NCI-H526 (cell line): ENCODE measurements at places on chromosomes 4 and X.

- no peak for DNase-seq
Measured at GRCh38 chr4:110860901-110861300, 238.0 kb upstream of the PITX2 start.

- no peak for DNase-seq
Measured at GRCh38 chr4:53788621-53789020, 197.3 kb upstream of the LNX1 start.

DNA sequence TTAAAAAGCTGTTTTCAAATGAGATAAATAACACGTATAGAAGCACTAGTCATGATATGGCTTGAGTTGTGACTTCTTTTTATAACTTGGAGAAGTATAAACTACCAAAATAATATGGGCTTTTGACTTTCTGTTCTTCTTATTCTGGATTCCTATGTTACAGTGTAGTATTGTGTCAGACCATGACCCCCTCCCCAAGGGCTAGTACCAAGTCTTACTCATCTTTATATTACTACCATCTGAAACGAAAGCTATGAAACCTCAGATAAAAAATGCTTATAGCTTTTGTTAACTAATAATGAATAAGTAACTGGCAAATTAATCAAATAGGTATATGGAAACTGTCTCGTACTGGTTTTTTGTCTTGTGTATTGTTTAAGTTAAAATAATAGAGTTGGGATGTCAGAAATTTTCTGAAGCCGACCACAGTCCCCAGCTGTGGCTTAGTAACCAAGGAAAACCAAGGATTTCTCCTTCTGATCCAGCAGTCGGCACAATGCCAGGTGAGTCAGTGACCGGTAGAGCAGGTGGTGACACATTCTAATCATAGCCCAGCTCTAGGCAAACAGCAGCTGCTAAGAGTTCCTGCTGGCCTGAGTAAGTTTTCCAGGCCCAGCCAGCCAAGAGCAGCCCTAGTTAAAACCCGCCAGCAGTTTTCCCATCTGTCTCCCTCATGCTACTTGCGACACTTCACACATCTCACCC is 163.3 kb upstream of the PRDX4 start:
- peak; percentile 78 for DNase-seq

GRCh38 chrX:20352935-20353336 is 86.2 kb upstream of the RPS6KA3 start:
- DNase-seq, result no peak

GRCh38 chr4:112378858-112379257 is 81.7 kb downstream of the ALPK1 start:
- DNase-seq, result no peak

- peak; percentile 35 for DNase-seq
Measured at GRCh38 chrX:13463608-13464007, 105.8 kb upstream of the EGFL6 start.

DNA sequence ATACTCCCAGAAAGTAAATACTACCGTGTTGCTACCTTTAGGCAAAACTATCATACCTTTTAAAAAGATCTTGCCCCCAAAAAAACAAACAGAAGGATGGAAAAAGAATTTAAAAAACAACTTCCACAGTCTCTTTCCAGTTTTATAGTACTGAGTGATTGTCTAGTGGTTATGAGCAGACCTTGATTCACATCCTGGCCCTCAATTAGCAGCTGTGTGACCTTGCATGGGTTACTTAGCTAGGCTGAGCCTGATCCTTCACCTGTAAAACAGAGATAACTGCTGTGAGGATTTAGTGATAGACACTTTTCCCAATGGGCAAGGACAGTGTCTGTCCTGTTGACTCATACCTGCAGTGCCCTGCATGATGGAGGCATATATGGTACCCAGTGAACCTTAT is 49.0 kb downstream of the SMAD1 start:
- no peak for DNase-seq

DNA sequence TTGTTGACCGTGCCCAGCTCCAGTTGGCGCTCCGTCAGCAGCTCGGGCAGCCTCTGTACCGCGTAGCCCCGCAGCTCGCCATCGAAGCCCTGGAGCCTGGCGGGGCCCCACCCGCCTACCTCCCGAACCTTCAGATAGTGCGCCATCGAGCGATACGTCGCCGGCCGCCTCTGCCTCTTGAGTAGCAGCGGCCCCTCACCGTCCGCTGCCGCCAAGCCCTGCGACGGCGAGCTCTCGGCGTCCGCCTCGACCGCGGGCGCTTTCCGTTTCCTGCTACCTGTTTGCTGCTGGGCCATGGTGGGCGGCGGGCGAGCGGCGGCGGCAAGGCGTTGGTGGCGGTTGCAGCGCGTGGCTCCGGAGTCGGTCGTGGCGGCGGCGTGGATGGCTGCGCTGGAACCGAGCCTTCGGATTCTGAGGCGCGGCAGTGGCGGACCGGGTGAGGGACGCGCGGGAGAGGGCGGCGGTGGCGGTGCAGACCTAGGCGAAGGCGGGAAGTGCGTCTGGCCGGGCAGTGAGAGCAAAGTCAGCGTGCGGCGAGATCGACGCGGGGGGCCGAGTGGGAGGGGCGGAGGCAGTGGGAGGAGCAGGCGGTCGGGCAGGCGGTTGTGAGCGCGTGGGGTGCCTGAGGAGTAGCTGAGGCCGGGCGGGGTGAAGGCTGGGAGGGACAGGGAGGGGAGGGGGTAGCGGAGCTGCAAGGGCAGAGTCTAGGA is at the start of gene DCAF12L1:
Gene DCAF12L1, minus strand, starts transcription at position 502 of the 710 bp plus-strand sequence. Its CDS starts 206 bp downstream, at position 296.
- DNase-seq, result no peak

DNA sequence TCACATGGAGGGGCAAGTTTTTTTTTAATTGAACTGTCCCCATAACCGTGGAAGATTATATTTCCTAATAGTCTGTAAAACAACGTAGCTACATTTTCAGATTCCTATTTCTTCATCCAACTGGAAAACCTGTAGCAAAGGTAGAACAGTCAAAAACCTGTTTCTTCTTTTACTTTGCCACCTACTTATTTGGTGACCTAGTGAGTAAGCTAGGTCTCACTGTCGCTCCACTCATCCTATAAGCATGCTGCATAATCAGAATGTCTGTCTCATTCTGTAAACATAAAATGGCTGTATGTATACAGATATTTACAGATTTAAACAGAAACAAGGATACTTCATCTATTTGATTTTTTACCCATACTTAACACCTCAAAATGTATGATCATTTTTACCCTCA is 20.4 kb downstream of the MAML3 start:
- DNase-seq, result no peak

DNA sequence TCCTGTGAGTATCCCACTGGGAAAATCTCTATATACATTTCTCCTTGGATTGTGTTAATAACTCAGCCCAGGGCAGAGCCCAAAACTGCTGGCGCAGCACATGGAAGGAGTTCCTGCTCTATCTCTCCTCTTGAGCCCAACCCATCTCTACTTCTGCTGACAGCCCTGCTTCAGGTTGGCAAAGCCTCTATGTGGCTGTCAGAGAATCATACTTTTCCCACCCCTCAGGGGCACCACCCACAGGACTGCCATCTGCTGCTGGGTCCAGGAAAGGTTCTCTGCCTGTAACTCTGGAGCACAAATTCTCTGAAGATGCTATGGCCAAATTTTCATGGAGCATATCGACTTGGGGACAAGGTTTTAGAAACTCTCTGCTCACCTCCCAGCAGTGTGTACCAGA is 278.5 kb upstream of the EMCN start:
- no peak for DNase-seq

DNA sequence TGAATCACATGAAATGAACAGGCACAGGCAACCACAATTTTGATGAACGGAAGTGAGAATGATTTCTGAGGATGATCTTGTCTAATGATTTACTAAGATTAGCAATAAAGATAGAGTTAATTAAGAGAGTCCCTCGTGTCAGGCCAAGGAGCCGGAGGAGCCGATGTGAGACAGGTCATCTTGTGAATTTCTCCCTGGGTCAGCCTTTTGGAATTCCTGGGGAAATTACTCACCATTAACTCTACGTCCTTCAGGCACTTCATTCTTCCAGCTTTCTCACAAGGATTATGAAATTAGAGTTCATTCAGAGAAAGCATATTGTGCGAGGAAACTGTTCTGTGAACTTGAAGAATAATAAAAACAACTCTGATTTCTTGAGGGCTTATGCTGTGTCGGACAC is 86.7 kb downstream of the PSAPL1 start:
- no peak for DNase-seq

GRCh38 chr4:3777669-3778068 is 11.5 kb downstream of the ADRA2C start:
- no peak for DNase-seq

DNA sequence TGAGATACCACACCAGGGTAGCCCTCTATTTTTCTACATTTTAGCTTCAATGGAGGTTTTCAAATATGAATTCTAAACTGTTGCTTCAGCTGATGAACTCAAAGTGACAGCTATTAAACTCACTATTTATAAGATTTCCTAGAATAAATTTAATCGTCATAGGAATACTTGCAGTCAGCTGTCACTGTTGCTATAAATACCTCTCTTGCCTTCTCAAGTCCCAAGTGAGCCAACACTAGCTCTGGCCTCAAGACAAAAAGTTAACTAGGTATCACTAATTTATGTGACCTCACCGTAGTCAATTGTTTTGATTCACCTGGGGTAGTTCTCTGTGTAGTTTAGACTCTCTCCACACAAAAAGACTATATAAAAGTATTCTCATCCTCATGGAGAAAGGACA is 34.3 kb upstream of the PROM1 start:
- no peak for DNase-seq

GRCh38 chrX:130482871-130483270 is 81.1 kb downstream of the RBMX2 start:
- DNase-seq, result no peak

GRCh38 chrX:106246511-106246910 is 78.4 kb downstream of the PWWP3B start:
- no peak for DNase-seq

DNA sequence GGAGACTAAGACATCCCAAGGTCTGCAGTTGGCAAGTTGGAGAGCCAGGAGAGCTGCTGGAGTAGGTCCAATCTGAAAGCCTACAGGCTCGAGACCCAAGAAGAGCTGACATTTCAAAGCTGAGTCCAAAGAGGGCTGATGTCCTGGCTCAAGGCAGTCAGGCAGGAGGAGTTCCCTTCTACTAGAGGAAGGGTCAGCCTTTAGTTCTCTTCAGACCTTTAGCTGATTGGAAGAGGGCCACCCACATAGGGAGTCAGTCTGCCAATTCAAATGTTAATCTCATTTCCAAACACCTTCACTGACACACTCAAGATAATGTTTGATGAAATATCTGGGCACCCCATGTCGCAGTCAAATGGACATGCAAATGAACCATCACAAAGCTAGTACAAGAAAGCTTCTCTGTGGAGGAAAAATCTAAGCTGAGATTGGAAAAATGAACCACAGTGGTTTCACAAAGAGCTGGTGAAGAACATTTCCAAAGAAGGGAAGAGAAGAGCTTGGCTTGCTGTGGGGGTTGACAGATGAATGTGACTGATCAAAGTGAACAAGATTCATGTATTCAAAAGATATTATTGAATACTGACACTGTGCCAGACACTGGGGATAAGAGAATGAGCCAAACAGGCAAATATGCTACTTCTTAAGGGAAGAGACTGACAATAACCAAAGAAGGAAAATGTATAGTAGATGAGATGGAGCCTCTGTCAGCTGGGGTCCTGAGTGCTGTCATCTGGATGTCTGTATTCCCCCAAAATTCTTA is 61.2 kb downstream of the STK32B start:
- no peak for DNase-seq

DNA sequence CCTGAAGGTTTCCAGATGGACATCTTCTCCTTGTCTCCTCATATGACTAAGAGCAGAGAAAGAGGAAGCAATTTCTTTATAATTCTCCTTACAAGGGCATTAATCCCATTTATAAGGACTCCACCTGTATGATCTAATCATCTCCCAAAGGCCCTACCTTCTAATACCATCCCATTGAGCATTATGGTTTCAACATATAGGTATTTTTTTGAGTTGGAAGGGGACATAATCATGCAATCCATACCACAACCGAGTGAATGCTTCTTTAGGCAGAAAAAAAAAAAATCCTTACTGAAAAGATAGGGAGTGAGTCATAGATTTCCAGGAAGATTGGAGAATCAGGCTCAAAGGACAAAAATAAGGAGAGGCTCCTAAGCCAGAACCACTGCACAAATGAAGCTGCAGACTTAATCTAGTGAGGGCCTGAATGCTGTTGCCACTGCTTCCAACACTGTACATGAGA is 312.5 kb upstream of the HS3ST1 start:
- DNase-seq, result no peak

DNA sequence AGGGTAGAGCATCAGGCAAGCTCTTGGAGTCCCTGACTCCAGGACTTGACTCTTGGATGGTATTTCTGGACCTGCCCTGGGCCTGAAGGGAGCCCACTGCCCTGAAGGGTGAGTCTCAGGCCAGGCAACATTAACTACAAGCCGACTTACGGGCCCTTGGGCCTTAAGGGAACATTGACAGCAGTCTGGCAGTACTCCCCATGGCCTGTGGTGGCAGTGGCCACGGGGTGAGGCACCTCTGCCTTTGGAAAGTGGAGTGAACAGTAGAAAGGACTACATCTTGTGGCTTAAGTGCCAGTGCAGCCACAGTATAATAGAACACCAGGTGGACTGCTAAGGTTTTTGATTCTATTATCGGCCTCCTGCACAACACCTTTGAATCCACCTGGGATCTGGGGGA is 36.3 kb downstream of the SH3BGRL start:
- DNase-seq, result no peak

DNA sequence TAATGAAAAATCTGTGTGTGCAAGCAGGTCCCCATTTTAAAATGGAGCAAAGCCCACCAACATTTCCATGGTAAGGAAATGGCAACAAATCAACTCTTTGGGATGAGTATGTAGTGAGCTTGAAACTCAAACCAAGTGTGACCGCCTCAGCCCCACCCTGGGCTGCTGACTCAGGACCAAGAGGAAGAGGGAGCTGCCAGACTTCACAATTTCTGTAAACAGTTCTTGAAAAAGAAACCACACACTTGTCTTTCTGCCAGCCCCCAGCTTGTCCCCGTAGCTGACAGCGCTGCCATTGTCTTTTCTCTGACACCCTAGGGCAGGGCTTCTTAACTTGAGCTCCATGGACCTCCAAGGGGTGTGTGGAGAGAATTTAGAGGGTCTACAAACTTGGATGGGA is 10.3 kb downstream of the RTL5 start:
- DNase-seq, result no peak

- DNase-seq, result no peak
Measured at GRCh38 chr4:47373709-47374108, 89.8 kb downstream of the COMMD8 start.

DNA sequence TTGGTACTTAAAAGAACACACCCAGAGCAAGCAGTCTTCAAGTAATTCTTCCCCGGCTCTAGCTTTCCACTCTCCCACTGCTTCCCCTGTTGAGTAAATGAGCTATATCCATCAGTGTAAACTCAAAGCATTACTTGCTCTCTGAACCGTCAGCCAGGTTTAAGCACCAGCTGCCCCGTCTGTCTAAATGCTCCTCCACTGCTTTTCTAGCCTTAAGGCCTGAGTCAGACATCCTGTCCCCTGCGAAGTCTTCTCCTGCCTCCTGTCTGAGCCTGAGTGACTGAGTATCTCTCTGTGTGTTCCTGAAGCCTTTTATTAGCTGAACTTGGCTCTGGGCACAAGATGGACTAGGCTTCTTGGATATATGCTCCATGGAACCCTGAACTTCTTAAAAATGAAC is 205.1 kb downstream of the STK32B start:
- DNase-seq, result no peak
